ENCODE measurements at places on chromosomes 7 and 10. TPM values are rescaled to one million over a fixed set of nuclear protein-coding genes. Genes with fewer than 3 reads are reported as not detected.

Gene ZNF398
- 62.4 TPM for total RNA-seq

Gene ARHGAP22
- 6.9 TPM for total RNA-seq

Gene TMEM120A
- total RNA-seq, result 23.2 TPM

Gene WNT8B
- not detected for total RNA-seq

Gene TAS2R41
- total RNA-seq, result not detected

Gene PIP
- not detected for total RNA-seq

Gene NUTM2A
- total RNA-seq, result 0.83 TPM

Gene CLRN3
- total RNA-seq, result not detected

Gene PALD1
- 21.6 TPM for total RNA-seq

Gene MINDY4
- total RNA-seq, result 3.1 TPM

Gene UCMA
- total RNA-seq, result not detected

Gene PTPRN2
- total RNA-seq, result 5.7 TPM
